ENCODE measurements at places on chromosomes 5 and 9.

DNA sequence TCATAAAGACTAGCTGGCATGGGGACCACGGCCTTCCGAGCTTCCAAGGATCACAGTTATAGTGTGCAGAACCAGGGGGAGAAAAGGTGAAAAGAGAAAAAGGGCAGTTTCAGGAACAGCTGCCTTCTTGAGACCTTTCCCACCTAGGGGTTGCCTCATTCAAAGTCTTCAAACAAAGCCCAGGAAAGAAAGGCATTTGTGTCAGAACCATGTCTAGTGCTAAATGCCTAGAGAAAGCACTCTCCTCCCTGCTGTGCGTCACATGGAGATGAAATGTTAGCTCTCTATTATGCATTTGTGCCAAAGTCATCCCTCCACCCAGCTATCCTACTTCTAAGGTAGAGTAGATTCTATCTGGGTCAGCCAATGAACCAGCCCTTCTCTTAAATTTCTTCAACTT is 1037.3 kb upstream of the WWC1 start:
- DNase-seq, result no peak

- no peak for DNase-seq
These were observed 617 bp downstream of the PPP6C start for GRCh38 chr9:125189011-125189360.

DNA sequence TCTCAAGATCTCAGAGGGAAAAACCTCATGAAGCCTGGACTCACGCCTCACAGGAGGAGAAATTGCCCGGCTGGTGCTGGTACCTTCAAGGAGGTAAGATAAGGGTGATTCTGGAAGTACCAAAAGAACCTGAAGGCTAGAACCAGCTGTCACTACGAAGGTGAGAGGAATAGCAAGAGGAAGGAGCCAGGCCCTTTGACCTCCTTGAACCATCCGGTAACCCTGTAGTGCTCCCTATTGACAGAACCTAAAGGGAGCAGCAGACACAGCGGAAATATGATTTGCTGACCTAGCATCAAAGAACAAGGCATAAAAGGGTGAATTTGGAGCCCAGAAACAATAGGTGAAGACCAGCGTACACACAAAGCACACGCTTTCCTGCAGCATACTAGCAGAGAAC is 92.2 kb downstream of the DOCK8 start:
- no peak for DNase-seq

DNA sequence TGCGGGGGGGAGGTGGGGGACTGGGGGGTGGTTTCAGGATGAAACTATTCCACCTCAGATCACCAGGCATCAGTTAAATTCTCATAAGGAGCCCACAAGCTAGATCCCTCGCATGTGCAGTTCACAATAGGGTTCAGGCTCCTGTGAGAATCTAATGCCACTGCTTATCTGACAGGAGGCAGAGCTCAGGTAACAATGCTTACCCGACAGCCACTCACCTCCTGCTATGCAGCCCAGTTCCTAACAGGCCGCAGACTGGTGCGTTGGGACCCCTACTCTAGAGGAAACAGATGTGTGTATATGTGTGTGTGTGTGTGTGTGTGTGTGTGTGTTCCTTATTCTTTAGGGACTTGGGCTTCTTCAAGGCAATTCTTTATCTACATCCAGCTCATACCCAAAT is 352.3 kb upstream of the CCNH start:
- DNase-seq, result no peak

- no peak for DNase-seq
These were observed 101.8 kb downstream of the PJA2 start for GRCh38 chr5:109307951-109308350.

DNA sequence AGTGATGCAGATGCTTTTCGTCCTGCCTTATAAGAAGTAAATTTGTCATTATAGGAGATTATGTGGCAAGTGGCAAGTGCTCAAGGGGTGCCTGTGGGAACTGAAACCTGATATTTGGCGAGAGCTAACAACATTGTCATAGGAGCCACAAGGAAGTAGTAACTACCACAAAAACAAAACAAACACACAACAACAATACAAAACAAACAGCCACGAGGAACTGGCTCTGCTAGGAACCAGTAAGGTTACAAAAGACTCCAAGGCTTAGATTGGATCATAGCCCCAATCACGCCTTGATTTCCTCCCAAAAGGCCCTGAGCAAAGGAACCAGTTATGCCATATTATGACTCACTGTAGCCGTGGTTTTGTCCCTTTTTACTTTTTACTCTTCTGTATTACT is 1045.2 kb downstream of the CDH12 start:
- DNase-seq, result no peak

DNA sequence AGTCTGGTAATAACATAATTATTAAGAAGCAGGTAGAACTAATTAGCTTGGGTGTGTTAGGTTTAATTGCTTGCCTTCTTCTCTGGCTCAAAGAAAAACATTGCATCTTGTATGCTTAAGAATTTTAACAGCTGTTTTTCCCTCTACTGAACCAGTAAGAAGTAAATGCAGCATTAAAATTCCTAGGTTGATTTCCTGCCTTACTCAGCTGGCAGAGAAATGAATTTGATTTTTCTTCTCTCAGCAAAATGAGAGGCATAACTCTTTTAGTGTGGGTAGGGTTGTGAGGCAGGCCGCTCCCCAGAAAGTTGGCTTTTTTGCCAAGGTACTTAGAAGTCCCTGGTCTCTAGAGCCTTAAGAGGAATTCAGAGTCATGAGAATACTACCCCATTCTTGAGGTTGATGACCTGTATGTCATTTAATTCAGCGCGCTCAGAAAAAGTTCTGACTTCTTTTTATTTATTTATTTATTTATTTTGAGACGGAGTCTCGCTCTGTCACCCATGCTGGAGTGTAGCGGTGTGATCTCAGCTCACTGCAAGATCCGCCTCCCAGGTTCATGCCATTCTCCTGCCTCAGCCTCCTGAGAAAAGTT is 302.6 kb downstream of the ARHGEF28 start:
- no peak for DNase-seq

DNA sequence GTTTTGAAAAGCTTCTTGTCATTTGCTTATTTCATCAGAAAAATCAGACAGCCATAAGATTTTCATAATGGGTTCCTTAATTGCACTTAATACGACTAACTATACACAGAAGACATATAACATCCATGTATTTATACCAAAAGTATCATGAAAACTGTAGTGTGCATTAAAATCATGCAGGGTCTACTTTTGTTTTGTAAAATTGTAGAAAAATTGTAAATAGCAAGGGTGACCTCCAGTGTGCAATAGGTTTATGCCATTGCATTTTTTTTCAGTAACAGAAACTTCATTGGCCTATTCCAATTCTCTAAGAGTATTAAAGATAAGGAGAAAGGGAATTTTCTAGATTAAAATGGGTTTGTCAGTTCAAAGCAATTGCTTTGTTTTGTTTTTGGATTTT is 307.6 kb downstream of the KIAA0825 start:
- DNase-seq, result no peak

GRCh38 chr5:149936044-149936699 is 8.4 kb downstream of the PDE6A start:
- DNase-seq, result no peak

- no peak for DNase-seq
These were observed 20.6 kb upstream of the ANGPTL2 start for GRCh38 chr9:127142931-127143464.

- DNase-seq, result no peak
These were observed 92.0 kb downstream of the C9orf152 start for GRCh38 chr9:110115826-110116542.

- no peak for DNase-seq
These were observed 634.7 kb upstream of the ARRDC3 start for GRCh38 chr5:92017776-92018175.

- DNase-seq, result no peak
These were observed 16.2 kb upstream of the TDRD7 start for GRCh38 chr9:97395745-97396144.
